Activated naive CD4-positive, alpha-beta T cell treated with anti-CD3 and anti-CD28 coated beads, Interleukin-2, amount 10 ng/mL, durations not matched to agents 5 hours and 36 hours (primary cell): ENCODE measurements at places on chromosomes 16 and 17. TPM values are rescaled to one million over a fixed set of nuclear protein-coding genes. Genes with fewer than 3 reads are reported as not detected.

The TM4SF5 gene
- not detected for total RNA-seq

The TVP23B gene
- total RNA-seq, result 23.8 TPM

The NPIPB13 gene
- 7.5 TPM for total RNA-seq

The TMEM235 gene
- not detected for total RNA-seq

The SHBG gene
- total RNA-seq, result not detected

The KRTAP17-1 gene
- total RNA-seq, result not detected

The SLX1B gene
- 38.9 TPM for total RNA-seq
